LoVo (cell line): ENCODE measurements at places on chromosomes 7 and 10.

DNA sequence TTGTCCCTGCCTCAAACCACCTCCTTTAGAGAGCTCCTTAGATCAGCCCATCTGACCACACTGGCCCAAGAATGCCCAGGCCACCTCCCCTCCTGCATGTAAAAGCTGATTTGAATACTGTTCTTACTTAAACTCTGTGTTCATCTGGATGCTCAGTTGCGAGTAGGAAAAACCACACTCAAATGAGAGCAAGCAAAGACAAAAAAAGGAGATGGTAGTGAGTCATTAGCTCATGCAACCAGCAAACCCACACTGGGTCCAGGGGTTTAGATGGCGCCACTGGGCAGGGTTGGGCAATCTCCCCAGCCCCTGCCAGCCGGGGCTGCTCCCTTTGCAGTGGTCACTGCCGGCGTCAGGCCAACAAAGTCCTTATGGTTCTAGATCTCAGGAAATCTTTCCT lies 32.7 kb downstream of the TSPAN15 start:
- no peak for DNase-seq

DNA sequence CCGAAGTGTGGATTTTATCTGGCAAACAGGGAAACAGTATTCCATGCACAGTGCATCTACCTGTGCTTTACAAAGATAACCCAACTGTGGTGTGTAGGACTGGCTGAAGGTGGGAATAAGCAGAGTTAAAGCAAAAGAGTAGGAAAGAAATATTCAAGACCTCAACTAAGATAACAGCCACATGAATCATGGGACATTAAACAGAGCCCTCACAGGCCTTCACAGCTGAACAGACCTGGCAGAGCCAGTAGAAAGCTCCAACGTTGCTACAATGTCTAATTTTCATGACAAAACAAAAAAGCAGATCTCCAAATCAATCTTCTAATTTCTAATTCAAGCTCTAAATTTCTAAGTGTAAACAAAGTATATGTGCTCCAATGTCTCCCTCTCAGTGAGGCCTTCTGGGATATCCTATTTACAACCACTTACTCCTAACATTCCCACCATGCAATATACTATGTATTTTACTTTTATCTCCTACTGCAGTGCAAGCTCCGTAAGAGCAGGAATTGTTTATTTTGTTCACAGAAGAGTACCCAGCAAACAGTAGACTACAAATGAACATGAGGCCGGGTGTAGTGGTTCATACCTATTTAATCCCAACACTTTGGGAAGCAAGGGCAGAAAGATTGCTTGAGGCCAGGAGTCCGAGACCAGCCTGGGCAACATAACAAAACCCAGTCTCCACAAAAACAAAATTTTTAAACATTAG lies 63.5 kb downstream of the UBE2H start:
- DNase-seq = no peak

DNA sequence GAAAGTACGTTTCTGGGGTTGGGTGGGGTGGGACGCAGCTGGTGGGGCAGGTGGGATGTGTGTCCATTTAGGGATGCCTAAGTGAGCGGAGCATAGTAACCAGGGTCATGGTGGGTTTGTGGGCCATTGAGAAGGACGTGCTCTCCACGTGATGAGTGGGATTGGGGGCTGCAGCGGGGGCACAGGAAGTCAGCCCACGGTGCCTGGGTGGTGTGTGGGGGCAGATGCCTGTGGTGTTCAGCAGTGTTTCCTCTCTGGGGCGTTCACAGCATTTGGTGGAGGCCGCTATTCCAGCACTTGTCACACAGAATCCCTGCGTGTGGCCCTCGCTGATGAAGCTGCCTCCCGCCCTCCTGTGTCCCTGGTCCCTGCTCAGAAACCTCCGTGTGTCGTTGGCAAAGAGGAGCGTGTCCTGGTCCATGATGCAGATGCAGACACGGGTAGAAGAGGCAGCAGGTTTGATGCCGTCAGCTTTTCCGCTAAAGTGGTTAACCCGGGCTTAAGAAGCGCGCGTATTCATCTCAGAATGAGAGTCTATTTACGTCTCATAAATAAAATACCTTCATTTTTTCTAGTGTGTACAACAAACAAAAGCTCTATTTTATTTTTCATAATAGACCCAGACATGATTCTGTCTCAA lies 274.2 kb downstream of the ADARB2 start:
- DNase-seq = no peak

- no peak for DNase-seq
Observed at GRCh38 chr7:467393-467828, 52.2 kb downstream of the PDGFA start.

DNA sequence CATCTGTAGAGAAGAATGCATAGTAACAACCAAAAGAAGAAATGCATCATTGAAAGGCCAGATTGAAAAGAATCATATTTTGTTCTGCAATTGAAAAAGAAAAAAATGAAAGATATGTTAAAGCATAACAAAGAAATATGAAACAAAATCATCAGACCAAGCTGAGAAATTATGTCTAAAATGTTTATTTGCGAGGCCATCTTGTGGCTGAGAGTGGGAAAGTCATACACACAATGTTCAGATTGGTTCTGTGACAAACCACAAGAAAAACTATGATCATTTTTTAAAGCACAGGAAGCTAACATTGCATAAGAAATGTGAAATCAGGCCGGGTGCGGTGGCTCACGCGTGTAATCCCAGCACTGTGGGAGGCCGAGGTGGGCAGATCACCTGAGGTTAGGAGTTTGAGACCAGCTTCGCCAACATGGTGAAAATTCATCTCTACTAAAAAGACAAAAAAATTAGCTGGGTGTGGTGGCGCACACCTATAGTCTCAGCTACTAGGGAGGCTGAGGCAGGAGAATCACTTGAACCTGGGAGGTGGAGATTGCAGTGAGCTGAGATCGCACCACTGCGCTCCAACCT lies 36.6 kb downstream of the ABCB5 start:
- no peak for DNase-seq

DNA sequence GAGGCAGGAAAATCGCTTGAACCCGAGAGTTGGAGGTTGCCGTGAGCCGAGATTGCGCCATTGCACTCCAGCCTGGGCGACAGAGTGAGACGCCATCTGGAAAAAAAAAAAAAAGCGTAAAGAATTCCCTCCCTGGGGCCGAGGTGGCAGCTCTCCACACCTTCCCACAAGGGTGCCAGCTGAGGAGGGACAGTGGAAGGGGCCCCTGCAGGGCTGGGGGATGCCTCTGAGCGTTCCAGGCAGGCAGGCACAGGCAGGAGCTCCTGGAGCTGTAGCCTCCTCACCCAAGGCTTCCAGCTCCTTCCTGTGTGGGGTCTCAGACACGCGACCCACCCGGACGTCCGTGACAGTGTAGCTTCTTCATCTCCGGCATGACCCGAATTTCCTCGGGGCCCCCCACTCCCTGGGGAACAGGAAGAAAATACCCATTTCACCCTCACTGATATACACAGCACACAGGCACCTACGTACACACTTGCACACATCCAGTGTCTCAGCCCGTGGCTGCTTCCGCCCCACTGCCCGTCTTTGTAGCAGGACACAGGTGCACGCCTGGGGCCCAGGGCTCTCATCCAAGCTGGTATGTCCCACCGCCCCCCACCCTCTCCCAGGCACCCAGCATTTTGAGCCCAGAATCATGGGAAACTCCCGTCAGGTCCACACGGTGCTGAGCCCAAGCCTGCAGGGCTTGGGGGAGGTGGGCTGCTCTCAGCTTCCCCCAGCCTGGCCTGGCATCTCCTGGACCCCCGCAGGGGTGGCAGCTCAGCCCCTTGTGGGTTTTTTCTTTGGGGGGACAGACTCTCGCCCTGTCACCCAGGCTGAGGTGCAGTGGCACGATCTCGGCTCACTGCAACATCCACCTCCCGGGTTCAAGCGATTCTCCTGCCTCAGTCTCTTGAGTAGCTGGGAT lies 25.7 kb downstream of the GRIFIN start:
- DNase-seq = no peak

DNA sequence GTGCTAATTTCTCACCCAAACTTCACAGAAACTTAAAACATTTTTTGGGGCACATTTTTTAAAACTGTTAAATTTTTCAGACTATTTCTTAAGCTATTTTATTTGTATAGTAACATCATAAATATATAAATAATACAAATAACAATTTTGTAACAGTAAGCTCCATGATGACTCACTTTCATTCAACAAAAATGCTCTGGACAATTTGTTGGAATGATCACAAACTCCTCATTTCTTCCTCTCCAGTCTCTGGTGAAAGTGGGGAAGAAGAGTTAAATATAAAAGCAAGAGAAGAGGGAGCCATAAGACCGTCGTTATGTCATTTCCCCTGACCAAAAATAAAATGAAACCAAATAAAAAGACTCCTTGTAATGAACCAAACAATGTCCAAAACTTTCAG lies 162.4 kb downstream of the AGMO start:
- DNase-seq = no peak

DNA sequence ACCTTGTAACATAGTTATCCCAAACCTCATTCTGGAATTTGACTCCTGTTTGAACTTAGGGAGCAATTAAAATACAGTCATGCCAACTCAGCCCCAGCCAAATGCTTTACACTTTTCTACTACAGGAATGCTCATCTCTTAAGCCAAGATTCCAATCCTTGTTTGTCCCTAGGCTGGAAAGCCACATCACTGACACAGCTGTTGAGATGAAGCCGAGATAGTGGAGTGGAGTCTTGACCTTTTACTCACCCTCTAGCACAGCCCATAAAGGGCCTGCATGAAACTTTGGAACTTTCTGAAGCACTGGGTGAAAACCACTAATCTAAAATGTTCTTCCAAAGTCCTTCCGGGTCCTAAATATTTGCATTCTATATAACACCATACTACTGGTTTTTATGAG lies 247.3 kb downstream of the ETV1 start:
- peak; percentile 56 for DNase-seq

DNA sequence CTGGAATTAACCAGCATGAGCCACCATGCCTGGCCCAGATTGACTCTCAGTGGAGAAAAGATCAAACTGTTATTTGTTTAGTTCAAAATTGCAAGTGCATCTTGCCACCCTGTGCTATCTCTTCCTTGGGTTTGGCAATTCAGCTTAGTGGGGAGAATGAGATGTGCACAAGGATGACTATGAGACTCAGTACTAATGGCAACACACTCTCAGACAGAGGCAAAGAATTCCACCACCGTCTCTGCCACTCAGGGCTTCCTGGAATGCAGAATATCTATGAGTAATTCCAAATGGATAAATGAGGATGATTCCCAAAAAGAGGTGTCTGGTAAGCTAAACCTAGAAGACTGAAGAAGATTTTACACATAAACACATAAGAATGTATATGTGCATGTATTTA lies 525.8 kb downstream of the NRG3 start:
- no peak for DNase-seq

DNA sequence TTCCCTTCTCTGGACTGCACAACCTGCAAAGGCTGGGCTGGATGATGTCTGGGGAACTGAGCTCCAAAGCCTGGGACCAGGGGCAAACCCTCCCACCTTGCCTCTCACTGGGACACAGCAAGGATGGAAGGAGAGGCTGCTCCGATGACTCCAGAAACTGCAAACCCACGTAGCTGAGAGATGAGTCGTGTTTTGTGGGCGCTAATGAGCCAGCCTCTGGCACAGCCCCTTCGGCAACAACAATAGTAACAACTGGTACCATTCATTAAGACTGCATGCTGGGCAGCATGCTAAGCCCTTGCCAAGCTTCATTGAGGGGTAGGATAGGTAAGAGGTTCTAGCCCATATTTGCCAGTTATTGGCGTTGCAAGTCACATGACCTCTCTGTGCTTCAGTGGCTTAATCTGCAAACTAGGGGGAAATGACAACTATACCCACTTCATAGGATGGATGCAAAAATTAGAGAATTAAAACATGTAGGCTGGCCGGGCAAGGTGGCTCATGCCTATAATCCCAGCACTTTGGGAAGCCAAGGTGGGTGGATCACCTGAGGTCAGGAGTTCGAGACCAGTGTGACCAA lies 145.9 kb downstream of the SH3PXD2A start:
- DNase-seq = peak; percentile 30

GRCh38 chr7:137774793-137775201 lies 72.0 kb downstream of the DGKI start:
- DNase-seq = no peak

DNA sequence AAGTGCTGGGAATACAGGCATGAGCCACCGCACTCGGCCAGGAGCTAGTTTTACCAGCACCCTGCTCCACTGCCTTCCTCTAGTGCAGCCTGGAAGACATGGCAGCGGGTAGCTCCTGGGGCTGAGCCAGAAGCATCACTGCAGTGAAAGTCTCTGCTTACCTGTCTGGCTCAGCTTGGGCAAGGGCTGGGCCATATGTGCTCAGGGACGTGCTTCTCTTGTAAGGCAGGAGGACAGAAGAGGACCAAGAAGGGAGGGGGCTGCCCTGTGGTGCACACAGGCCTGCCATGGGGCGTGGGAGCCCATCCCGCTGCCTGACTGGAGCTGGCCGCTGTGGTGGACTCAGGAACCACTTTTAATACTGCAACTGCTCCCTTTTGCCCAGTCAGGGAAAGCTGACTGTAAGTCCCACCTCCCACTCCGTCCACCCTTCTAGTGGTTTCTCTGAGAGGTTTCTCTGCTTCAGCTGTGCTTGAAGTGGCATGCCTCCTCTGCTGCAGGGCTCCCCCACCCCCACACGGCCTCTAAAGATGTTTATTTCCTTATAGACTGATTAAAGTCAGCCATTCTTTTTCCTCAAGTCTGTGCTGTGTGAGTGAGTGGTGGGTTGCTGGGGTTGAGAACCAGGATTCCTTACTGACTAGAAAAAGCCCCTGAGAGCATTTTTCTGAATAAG lies 25.3 kb upstream of the C10orf95 start:
- DNase-seq = no peak

GRCh38 chr10:33657154-33657908 lies 322.9 kb upstream of the NRP1 start:
- DNase-seq = peak; percentile 15

DNA sequence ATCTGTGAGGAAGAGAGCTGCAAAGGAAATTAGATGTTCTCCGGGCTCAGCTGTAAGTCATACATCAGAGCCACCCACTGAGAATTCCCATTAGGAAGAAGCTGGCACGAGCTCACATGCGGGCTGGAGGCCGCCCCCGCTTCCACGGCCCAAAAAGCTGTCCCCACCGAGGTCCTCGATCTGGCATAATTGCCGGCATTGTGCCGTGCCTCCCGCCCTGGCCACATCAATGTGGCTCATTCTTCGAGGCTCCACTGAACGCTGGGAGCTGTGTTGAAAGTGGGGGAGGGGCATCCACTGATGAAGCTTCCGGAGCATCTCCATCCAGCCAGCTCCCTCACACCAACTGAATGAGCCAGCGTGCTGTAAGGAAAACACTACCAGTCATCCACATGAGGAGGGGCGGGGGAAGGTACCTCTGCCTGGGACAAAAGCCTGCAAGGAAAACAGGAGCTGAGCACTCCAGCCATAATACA lies 173.1 kb downstream of the PTPRN2 start:
- DNase-seq = no peak

DNA sequence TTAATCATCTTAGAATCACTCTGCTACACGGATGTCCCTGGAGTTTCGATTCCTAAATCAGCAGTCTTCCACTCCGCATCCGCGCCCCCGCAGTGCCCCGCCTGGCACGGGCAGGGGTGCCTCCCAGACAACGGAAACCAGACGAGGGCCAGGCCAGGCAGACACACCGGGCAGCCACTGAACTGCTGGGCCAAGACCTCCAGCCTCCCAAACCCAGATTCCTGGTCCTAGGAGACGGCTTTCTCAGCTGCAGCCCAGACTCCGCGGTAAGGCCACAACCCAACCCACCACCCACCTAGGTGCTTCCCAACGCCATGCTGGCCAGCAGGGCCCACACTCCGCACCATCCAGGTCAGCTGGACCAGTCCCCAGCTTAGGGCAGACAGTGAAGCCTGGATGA lies 33.2 kb downstream of the MAD1L1 start:
- no peak for DNase-seq

- no peak for DNase-seq
Observed at GRCh38 chr7:75048435-75049379, 24.9 kb downstream of the RCC1L start.

GRCh38 chr7:5557920-5558401 lies 134.3 kb upstream of the TNRC18 start:
- no peak for DNase-seq

- peak; percentile 54 for DNase-seq
Observed at GRCh38 chr10:43380610-43381222, 9.3 kb downstream of the FXYD4 start.
